GOT3 (cell line): ENCODE measurements at places on chromosomes 12 and 14.

DNA sequence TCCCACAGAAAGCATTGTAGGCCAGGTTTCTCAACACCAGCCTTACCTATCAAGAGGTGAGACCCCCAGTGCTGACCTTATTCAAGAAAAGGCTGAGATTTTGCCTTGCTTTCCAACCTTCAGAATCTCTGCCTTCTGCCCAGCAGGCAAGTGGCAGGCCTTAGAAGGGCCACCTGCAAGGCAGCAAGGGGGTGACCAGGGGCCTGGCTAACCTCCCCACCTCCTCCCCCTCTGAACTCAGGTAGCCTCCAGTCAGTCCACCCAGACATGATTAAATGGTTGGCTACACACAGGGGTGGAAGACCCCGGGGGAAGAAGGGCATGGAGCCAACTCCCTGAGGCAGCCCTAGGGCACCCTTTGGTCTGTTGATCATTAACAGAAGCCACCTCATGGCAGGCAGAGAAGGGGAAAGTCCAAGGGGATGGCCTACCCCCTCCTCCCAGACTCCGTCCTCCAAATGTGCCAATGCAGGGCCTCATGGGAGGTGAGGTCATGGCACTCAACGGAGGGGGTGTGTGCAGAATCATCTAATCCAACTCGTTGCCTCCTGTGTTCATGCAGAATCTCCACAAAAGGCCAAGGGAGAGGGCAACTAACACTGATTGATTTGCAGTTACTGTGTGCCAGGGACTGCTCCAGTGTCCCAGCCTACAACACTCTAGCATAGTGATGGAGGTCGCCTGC is 8.5 kb downstream of the ZFP36L1 start:
- DNase-seq: peak; percentile 6

DNA sequence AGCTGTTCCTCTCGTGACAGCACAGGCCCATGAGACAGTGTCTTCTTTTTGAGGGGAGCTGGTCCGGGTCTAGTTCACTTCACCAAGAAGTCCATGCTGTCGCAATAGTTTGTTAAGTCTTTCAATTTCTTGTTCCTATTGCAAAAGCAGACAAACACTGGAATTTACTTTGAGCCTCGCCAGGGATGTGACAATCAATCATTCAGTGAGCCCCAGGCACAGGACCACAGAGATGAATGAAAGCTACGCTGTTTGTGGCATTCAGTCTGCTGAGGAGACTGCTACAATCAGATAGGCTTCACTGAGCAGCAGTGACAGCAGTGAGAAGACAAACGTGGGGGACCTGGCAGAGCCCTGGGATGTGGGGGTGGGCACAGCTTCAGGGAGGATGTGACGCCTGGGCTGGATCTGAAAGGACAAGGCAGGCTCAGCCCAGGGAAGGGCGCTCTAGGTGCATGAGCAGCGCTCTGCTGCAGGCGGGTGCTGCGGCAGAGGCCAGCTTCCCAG is 35.5 kb downstream of the TCTN1 start:
- no peak for DNase-seq

- no peak for DNase-seq
These were observed 313.3 kb downstream of the MED13L start for GRCh38 chr12:115964214-115964613.

- no peak for DNase-seq
These were observed 19.4 kb downstream of the PPP2R5C start for GRCh38 chr14:101780887-101781239.

DNA sequence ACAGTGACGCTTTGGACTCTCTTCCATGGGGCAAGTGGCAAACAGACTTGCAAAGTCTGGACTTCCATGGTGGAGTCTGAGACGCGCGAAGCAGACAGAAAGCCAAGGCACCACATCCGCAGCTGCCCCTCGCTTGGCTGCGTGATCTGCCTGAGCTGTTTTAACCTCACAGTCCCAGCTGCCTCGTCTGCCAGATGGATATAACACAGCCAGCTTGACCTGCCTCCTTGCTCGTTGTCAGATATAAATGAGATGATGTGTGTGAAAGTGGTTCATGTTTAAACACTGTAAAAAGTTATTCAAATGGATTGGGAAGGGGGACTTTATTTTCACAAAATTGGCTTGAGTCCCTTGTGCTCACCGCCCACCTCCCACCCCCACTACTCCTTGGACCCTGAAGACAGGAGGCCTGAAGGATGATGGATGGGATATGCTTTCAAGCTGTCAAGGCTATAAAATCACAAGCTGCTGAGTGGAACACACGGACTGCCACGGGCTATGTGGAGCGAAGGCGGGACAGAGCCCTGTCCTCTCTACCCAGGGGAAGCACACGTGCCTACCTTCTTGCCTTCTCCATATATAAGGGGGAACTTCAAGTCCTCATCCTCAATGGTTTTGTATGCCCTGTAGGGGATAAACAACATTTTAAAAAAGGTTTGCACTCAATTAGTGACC is 226.9 kb downstream of the MON2 start:
- no peak for DNase-seq

DNA sequence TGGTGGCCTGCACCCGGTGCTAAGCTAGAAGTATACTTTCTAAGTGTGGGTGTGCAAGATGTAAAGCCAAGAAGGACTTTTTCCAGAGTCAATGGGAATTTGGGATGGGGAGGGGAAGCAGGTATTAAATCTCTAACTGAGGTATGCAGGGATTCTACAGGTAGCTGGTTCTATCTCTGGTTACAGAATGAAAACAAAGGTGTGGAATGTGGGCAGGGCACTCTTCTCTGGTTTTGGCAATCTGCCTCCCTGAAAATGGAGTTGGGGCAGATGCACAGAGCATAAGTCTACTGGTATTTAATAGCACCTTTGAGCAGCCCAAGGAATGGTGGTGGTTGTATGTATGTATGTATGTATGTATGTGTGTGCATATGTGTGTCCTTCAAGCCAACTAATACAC is 66.7 kb upstream of the PPP1R12A start:
- no peak for DNase-seq

GRCh38 chr14:54193871-54194270 is 202.9 kb upstream of the CDKN3 start:
- DNase-seq: no peak

- DNase-seq: no peak
These were observed 57.9 kb upstream of the NAV3 start for GRCh38 chr12:77772676-77773298.

DNA sequence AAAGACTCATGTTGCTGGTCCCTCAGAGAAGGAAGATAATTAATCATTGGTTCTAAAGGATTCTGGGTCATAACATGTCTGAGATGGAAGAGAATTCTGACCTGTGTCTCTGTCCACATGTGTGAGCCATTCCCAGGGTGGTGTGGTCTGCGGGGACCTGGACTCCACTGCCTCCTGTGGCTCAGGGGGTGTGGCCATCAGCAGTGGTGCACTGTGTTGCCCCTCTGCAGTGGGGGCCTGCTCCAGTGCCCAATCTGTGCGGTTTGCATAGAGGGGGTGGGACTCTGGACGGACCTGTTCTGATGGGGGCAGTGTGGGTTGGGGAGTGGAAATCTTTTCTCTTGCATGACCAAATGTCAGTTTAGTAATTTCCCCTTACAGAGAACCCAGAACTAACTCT is 13.5 kb downstream of the KRT85 start:
- no peak for DNase-seq

GRCh38 chr14:96261053-96261452 is 5.0 kb downstream of the BDKRB1 start:
- DNase-seq: no peak

DNA sequence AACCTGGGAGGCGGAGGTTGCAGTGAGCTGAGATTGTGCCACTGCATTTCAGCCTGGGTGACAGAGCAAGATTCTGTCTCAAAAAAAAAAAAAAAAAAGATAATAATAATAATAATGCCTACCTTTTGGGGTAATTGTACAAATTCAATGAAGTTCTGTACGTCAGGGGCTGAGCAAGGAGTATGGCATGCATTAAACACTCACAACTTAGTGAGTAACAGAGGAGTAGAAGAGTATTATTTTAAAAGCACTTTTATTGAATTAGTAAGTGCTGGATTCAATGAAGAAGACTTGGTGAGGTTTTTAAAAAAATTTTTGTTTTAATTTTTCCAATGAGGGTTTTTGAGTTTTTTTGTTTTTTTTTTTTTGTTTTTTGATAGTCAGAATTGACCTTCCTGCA is 783.6 kb upstream of the TBX3 start:
- DNase-seq: no peak

DNA sequence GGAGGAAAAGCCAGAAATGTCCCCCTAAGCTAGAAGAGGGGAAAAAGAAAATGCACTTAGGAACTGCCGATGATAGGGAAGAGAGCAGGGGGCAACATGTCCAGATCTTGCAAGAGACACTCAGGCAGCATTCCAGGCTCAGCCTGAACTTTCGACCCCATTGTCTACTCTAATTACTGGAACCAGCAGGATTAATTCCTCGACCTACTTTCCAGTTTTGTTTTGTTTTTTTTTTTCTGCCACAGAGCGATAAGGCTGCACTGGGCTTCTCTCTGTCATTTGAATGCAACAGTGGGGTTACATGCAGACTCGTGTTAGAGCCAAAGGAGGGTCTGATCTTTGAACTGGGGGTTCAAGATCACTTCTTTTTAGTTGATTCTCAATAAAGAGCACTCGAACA is 68.7 kb upstream of the MED13L start:
- no peak for DNase-seq

GRCh38 chr14:72532686-72533454 is 361.0 kb downstream of the DPF3 start:
- no peak for DNase-seq

DNA sequence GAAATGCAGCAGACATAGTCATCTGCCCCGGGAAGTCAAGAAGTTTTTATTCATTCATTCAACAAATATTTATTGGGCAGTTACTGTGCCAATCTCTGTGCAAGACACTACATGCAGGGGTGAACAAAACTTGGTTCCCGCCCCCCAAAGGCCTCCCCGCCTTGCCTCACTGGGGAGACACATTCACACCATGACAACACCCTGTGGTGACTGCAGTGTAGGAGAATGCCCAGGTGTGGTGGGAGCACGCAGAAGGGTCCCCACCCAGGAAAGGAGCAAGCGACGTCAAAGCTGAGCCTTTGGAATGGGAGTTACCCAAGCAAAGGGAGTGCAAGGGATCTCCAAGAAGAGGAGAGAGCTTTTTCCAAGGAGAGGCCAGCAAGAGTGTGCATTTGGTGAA is 1.6 kb upstream of the AQP6 start:
- no peak for DNase-seq

GRCh38 chr14:105093038-105093430 is 27.8 kb upstream of the GPR132 start:
- DNase-seq: no peak

DNA sequence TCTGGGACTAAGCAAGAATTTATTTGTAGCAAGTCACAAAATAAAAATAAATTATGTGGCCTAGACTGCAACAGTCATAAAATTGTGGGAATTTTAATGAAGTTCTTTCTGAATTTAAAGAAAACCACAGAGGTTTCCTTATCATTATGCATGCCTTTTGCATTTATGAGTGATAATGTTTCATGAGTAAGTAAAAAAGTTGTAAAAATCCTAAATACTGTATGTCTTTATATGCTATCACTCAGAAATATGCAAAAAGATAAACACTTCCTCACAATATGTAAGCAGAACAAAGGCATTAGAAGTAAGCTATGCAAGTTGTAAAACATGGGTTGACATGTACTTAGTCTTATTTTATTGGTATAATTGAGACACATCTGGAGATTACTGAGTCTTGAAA is 239.4 kb upstream of the PDE3A start:
- DNase-seq: no peak

DNA sequence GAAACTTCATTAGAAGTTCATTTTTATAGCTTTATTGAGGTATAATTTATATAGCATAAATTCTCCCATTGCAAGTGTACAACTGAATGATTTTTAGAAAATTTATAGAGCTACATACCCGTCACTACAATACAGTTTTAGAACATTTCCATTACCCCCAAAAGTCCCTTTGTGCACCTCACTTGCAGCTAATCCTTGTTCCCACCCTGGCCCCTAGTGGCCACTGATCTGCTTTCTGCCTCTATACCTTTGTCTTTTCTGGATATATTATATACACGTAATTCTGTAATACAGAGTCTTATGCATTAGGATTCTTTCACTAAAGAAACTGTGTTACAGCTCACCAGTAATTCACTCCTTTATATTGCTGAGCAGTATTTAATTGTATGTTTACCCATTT is 145.1 kb upstream of the DIO2 start:
- DNase-seq: no peak

- DNase-seq: no peak
These were observed 100.1 kb downstream of the PPP1R12A start for GRCh38 chr12:79834712-79835376.

DNA sequence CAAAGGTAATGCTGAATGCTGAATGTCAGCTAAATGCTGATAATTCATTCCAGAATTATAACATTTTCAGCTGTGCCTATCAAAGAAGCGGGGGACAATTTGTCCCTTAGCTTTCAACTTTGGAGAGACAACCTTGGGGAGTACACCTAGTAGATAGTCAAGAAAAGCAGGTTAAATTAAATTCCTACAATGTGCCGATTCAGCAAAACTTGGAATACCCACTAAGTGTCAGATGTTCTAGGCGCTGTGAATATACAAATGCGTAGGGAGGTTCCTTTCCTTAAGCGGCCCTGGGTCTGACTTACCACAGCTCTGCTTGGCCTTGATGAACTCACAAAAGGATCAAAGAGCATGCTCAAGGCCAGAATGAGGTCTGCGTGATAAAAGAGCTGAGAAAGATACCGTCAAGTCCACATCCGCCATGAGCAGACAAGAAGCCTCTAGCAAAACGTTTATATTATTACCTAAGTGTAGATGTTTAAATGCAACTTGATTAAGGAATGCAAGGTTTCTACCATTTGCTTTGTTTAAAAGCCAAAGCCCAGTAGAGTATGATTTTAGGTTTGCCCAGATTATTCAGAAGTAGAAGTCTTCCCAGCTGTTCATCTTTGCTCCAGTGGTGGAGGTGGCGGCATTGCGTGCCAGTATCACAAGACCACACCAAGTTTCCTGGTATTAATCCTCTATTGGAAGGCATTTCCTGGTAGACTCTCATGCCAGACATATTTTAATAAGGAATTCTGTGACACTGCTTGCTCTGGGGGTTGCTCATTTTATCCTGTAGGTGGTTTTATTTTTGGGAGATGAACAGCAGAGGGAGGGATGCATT is 368.6 kb downstream of the DPF3 start:
- no peak for DNase-seq

DNA sequence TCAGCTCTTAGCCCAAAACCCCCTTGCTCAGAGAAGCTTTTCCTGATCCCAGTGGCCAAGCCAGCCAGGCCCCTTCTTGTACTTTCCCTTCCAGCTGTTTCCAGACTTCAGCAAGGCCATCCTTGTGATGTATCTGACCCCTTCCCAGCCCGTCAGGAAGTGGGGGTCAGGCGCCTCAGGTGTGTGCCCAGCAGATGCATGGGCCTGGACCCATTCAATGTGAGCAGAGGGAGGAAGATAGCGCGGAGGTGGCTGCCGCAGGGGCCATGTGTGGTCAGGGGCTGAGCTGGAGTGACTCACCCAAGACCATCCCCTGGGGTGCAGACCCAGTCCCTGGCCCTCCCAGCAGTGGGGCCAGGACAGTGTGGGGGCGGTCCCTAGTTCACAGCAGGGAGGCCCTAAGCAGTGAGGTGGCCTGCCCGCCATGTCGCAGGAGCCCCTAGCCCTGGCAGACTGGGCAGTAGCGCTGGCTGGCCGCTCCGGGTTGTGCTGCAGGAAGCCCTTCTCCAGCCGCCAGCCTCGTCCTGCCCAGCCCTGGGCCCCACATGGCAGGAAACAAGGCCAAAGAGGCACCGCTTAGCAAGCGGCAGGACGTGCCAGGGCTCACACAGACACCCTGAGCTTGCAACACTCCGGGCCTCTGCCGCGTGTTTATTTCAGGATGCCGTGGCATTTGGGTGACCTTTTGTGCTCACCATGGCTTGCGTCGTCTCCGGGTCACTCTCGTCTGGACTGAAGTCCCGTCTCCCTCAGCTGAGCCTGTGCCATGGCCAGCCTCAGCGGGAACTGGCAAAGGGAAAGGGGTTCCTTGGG is 12.0 kb downstream of the ADSS1 start:
- no peak for DNase-seq
